ENCODE measurements at places on chromosomes 13 and 19.

GRCh38 chr19:14400951-14401431 lies 18.1 kb downstream of the DDX39A start:
- no peak for DNase-seq

DNA sequence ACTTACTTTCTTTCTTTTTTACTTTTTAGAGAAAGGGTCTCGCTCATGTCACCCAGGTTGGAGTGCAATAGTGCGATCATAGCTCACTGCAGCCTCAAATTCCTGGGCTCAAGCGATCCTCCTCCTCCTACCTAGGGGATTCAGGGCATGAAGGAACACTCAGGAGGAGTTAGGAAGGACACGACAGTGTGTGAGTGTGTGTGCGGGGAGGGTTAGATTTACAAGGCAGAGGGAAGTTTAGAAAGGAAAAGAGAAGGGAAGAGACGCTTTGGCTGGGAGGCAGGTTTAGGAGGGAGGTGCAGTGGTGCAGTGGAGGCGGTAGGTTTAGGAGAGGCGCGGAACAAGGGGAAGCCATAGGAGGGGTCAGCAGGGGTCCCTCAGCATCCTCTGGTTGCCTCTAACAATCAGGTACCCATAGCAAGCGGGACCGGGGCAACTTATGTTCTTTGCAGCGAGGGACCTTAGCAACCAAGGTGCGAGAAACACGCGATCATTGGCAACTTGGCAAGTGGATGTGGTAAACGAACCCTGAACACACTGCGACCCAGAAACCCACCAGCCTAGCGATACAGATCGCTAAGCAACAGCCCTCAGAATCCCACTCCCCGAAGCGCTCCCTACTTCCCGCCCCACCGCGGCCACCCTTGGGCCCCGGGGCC lies 501 bp downstream of the SIRT2 start:
- DNase-seq: no peak

GRCh38 chr19:33365691-33366090 lies 7.8 kb upstream of the CEBPG start:
- no peak for DNase-seq

GRCh38 chr13:44112700-44113329 lies 233.1 kb downstream of the LACC1 start:
- no peak for DNase-seq

GRCh38 chr19:5078182-5078581 lies 109.3 kb downstream of the KDM4B start:
- DNase-seq: no peak

GRCh38 chr19:53812335-53812734 lies 11.8 kb downstream of the NLRP12 start:
- no peak for DNase-seq
